ENCODE measurements at places on chromosomes 16 and 17.

DNA sequence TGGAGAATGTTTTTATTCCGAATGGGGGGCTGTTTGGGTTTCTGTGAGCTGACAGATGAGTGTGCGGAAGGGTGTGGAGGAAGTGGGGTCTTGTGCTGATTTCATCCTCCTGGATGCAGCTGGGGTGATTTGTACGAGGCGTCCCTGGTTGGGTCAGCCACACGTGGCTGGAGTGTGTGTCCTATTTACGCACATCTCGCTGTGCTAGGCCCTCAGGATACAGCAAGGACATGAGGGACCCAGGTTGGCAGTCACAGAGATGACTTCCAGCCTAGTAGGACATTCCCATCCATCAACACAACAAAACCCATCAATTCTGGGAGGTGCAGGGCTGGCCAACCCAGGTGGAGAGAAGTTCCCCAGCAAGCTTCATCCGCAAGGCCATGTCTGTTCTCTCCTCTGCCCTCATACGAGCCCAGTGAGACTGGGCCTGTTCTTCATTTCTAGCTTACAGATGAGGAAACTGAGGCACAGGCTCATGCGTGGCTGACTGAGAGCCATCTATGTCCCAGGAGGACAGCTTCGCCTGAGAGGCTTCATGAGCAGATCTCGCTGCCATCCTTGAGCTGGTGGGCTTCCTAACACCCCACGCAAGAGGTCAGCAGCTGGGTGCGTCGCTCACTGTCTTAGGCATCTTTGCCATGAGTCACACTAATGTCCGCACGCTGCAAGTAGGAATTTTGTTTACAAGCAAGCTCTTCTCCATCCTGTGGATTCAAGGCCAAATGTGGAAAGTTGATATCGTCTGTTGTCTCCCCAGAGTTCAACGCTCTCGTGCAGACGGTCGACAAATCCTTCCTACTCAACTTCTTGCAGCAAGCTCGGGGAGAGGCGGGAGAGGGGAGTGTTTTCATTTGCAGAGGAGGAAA, 24.4 kb downstream of the IRF8 start:
- no peak for DNase-seq

DNA sequence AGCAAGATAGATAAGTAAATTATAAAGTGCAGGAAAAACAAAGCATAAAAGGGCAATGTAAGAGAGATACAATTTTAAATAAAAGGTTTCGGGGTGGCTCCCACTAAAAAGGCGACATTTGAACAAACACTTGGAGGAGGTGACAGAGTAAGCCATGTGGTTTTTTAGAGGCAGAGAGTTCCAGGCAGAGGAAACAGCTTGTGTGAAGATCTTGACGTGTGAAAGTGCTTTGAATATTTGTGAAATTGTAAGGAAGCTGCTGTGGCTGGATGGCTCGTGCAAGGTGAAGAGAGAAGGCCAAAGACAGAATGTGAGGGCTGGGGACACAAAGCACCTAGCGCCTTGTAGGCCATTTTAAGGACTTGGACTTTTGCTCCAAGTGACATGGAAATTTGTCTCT, 28.6 kb upstream of the HYDIN start:
- no peak for DNase-seq

GRCh38 chr16:7422036-7422888, 89.6 kb downstream of the RBFOX1 start:
- DNase-seq, result no peak

GRCh38 chr16:17303101-17303500, 167.7 kb downstream of the XYLT1 start:
- DNase-seq, result no peak

- no peak for DNase-seq
These were observed 19.1 kb upstream of the NCBP3 start for GRCh38 chr17:3865176-3865575.

- DNase-seq, result no peak
These were observed 5.9 kb upstream of the CORO6 start for GRCh38 chr17:29628644-29629043.

- no peak for DNase-seq
These were observed 155.8 kb upstream of the GSE1 start for GRCh38 chr16:85457366-85457765.

DNA sequence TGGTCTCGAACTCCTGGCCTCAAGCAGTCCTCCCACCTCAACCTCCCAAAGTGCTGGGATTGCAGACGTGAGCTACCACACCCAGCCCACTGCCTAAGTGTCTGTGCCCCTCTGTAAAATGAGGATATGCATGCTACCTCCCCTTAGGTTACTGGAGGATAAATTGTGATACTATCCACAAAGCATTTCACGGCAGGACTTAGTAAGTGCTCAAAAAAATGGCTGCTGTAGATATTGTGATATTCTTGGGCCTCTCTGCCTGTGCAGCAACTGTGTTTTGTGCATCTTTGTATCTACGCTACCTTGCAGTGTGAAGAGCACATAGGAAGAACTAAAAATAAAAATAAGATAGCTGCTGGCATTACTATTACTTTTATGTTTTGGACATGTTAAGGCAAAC, 1.9 kb upstream of the CASKIN1 start:
- DNase-seq, result no peak

- DNase-seq, result no peak
These were observed 51.7 kb downstream of the ASIC2 start for GRCh38 chr17:33241390-33241789.

DNA sequence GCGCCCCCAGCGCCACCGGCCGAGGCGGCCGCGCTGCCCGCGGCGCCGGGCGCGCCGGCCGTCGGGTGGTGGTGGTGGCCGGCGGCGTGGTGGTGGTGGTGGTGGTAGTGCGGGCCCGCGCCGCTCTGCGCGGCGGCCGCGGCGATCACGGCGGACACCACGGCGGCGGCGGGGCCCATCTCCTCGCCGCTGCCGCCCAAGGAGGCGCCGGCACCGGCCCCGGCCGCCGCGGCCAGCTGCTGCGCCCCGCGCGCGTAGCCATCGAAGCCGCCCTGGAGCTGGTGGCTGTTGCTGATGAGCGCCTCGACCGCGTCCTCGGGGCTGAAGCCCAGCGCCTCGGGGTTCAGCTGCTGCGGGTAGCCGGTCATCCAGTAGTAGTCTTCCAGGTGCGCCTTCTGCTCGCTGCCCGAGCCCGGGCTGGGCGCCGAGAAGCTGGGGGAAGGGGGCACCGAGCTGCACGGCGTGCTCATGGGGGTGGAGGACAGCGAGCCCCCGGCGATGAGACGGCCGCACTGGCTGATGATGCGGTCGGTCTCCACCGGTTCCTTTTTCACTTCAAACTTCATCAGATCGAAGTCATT, 1.2 kb downstream of the MAF start:
- DNase-seq, result peak; percentile 21

GRCh38 chr16:10145542-10146035, 36.6 kb downstream of the GRIN2A start:
- DNase-seq, result no peak

GRCh38 chr16:25014500-25015147, 545 bp downstream of the ARHGAP17 start:
- DNase-seq, result peak; percentile 36

DNA sequence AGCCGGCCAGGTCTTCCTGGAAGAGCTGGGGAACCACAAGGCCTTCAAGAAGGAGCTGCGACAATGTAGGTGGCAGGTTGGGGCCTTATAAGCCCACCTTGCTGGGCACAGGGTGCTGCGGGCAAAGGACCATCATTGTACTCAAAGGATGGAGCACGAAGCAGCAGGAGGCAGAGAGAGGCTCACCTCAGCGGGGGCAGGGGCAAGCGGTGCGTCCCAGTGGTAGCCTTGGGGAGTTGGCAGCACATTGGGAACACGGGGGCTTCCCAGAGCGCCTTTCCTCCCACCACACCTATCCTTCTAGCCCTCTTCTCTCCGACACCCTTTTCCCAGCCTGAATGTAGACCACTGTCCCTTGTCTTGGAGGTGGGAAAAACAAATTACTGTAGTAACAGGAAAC, 2.1 kb downstream of the CNP start:
- DNase-seq, result no peak

DNA sequence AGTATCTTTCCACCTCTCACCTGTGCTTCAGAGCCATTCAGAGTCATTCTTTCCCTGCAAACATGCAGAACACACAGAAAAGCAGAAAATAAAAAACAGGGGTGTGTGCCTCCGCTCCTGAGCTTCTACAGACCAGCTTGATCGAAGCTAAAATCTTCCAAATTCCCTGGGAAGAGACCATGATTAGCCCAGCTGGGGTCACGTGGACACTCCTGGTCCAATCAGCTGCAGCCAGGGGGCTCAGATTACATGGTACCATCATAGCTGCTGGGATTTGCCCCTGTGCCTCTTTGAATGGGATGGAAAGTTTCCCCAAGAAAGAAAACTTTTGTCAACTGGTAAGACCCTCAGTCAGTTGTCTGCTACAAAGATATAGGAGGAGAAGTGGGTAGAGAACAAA, 159.9 kb downstream of the TMEM114 start:
- DNase-seq, result no peak

GRCh38 chr17:82592289-82592766, 55.9 kb downstream of the WDR45B start:
- DNase-seq, result no peak

GRCh38 chr16:53864819-53865493, 161.0 kb downstream of the FTO start:
- no peak for DNase-seq

DNA sequence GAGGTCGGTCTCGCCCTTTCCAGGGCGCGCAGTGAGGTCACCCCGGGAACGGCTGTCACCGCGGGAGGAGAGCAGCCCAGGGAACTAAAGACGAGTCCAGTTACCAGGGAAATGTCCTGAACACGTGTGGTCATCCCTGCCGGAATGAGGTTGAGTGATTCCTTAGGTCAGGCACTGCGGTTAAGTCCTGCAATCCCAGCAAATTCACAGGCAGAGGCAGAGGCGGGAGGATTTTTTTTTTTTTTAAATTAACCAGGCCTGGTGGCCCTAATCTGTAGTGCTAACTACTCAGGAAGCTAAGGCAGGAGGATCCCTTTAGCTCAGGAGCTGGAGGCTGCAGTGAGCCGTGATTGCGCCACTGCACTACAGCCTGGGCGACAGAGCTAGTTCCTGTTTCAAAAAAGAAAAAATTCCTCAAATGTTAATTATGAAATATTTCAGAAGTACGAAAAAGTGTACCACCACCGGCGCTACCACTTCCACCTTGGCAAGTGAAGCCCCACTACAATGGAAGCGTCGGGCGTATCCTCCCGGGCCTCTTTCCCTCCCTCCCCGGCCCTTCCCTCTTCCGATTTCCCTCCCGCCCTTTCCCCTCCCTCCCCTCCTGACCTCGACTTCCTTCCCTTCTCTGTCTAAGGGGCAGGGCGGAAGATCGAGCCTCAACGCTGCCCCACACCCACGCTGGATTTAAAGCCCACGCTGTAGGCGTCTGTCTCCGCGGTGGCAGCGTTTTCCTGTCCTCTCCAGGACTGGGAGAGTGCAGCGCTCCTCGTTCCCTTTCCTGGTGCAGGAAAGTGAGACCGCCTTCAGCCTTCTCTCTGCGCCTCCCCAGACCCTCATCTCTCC, 27.3 kb downstream of the SLFN11 start:
- DNase-seq, result peak; percentile 54

- DNase-seq, result no peak
These were observed 49.4 kb downstream of the ADAMTS18 start for GRCh38 chr16:77385481-77385880.

DNA sequence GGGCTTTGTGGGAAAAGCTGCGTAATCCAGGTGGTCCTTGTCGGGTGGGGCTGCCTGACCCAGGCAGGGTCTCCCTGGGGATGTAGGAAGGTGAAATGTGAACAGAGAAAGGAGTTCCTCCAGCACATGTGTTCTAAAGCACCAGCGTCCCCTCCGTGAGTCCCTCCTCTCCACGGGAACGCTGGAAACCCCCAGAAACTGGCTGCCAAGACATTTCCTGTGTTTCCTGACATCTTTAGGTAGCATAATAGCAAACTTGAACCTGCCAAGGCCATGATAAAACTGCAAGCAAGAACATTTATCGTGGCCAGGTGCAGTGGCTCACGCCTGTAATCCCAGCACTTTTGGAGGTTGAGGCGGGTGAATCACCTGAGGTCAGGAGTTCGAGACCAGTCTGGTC, 12.6 kb upstream of the PYDC1 start:
- DNase-seq, result no peak

GRCh38 chr16:81241706-81242105, 3.2 kb downstream of the BCO1 start:
- no peak for DNase-seq

DNA sequence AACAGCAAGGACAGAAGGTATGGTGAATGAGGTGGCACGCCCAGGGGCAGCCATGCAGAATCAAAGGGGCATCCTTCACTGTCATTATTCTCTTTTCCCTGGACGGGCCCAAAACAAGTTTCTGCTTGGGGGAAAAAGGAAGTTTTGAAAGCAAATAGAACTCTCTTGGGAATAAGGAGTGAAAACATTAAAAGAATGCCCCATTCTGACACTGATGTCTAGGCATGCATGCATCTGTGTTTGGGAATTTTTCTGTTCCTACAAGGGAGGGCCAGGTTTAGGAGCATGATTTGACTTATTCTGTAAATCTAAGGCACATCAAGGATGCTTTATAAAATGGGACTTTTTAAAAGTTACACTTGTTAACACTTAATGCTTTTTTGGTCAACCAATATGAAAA, 34.3 kb upstream of the SLC12A3 start:
- no peak for DNase-seq

DNA sequence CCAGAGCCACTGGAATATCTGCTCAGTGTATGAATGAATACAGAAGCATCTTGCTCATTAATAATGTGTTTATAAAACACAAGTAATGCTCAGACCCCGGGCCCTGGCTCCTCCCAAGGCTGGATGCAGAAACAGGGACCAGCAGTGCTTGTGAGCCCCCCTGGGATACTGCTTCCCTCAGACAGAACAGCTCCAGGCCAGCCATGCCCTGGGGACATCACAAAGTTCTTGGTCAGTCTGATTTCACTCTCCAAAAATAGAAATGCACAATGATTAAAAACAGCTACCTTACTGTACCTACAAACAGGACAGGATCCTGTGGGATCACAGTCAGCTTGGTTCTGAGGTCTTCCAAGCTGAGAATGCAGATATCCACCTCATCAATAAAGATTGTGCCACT, 68.2 kb downstream of the ABCC12 start:
- no peak for DNase-seq

GRCh38 chr16:17257426-17258023, 213.2 kb downstream of the XYLT1 start:
- no peak for DNase-seq

GRCh38 chr16:50833929-50834328, 92.0 kb downstream of the CYLD start:
- no peak for DNase-seq

GRCh38 chr17:77569846-77570564, 388.5 kb upstream of the TNRC6C start:
- DNase-seq, result no peak

DNA sequence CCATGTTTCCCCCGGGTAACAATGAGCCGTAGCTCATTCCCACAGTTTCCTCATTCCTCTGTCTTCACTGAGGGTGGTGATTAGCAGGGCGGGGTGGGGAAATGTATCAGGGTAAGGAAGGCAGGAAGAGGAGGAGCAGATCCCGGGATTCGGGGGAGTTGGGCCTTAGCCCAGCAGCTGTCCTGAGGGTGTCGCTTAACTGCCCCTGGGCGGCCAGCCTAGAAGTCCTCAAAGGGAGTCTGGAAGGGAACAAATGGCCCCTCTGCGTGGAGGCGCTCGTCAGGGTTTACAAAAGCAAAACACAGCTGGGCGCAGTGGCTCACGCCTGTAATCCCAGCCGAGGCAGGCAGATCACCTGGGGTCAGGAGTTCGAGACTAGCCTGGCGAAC, 14.3 kb downstream of the MLYCD start:
- DNase-seq, result no peak
